ENCODE measurements at places on chromosomes 16 and 17.

DNA sequence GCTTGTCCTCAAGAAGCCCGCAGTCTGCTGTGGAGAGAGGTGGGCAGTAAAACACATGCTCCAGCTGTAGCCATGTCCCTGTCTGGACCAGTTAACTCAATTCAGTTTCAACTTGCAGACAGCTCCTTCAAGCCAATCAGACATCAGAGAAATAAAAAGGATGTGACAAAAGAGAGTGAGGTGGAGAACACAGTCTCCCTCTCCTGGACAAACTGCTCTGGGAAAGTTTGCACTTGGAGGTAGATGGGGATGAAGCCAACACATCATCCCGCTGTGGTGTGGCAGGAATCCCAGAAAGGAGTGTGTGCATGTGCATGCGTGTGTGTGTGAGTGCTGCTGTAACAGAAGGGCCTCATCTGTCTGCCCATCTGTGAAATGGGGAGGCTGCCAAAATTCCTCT is 358.6 kb upstream of the ASIC2 start:
- DNase-seq: peak; percentile 2

GRCh38 chr16:19664166-19664565 is 53.9 kb downstream of the KNOP1 start:
- no peak for DNase-seq

DNA sequence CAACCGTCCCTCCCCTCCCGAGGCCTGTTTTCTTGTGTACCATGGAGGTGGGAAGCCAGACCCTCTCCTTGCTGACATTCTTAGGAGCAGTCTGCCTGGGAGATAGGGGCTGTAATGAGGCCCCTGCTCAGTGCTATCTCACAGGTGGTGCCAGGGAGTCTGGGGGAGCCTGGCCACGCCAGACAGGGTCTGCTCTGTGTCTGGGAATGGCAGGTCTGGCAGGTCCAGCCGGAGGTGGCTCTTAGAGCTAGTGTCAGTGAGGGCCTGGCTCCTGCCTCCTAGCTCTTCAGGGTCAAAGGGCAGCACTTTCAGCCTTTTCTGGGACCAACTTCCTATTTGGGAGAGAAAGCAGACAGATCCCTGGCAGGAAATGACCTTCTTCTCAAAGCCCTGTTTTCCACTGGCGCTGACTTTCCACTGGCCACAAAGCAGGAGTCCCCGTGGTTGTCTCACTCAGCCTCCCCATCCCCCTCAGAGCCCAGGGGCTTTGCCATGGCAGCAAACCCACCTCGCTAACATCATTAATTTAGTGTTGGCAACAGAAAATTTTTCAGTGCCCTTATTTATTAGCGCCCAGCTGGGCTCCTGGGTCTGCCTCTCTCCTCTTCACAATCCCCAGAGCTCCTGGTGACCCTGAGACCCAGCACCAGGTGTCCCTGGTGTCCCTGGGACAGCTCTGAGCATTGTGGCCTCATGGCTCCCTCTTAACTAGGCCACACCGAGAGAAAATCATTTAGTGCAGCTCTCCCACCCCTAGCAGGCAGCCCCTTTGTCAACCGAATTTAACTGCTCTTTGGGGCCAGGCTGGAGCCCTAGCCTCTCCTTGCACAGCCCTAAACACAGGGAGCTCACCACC is 24.0 kb upstream of the DOK4 start:
- DNase-seq: no peak

DNA sequence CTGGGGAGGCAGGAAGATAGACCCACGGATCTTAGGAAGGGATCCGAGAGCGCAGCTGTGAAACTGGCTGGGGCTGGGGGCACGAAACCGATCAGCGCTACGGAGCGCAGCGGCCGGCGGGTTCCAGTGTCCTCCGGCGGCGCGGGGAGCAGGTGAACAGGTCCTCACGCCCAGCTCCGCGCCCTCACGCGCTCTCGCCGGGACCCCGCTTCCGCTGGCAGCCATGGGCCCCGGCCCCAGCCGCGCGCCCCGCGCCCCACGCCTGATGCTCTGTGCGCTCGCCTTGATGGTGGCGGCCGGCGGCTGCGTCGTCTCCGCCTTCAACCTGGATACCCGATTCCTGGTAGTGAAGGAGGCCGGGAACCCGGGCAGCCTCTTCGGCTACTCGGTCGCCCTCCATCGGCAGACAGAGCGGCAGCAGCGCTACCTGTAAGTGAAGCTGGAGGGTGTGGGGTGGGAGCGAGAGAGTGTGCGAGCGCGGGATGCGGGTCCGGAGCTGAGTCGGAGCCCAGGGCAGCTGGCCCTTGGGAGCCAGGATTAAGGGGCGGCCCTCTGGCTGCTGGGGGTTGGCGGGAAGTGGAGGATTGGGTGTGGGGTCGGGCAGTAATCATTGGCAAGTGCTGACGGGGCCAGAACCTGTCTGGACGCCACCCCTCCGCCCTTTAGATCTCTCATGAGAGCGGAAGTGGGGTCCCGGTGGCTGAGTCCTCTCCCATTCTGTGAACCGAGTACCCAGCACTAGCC is 479 bp downstream of the ITGA3 start:
- peak; percentile 69 for DNase-seq

DNA sequence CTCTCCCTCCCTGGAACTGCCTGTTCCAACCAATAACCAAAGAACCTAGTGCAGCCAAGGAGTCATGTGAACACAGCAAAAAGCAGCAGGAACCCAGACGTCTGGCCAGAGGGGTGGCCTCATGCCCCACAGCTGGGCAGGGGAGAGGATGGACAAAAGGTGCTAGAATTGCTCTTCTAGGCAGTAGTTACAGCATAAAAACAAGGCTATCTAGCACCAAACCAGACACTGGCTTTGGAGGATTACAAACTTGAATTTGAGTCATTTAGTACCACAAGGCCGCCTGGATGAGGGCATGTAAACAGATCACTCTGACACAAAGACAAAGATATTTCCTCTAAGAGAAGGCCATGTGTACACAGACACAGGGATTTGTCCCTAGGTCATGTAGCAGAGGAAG is 423.3 kb upstream of the MAF start:
- DNase-seq: peak; percentile 3

DNA sequence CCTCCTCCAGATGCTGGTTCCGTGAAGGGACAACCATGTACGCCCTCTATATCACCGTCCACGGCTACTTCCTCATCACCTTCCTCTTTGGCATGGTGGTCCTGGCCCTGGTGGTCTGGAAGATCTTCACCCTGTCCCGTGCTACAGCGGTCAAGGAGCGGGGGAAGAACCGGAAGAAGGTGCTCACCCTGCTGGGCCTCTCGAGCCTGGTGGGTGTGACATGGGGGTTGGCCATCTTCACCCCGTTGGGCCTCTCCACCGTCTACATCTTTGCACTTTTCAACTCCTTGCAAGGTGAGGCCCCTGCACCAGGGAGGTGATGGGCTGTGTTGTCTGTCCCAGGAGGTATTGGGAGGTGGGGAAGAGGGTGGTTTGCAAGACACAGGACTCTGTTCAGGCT is 9.0 kb upstream of the DRC7 start:
- no peak for DNase-seq

DNA sequence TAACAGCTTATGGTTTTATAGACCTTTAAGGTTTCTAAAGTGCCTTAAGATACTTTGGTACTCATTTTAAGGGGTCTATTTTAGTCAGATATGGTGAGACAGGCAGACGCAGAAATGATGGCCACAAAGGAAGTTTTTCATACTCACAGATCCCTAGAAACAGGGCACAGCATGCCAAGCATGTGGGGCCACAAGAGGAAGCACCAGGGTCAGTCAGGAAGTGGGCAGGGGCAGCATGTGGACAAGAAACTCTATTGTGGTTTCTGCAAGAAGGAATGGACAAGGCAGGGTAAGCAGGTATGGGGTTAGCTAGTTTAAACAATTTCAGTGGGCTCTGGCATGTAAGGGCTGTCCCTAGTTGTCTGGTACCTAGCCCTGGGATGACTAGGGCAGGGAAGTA is 8.5 kb downstream of the EFCAB3 start:
- no peak for DNase-seq

GRCh38 chr17:46733837-46734475 is 84.5 kb downstream of the WNT3 start:
- peak; percentile 69 for DNase-seq

DNA sequence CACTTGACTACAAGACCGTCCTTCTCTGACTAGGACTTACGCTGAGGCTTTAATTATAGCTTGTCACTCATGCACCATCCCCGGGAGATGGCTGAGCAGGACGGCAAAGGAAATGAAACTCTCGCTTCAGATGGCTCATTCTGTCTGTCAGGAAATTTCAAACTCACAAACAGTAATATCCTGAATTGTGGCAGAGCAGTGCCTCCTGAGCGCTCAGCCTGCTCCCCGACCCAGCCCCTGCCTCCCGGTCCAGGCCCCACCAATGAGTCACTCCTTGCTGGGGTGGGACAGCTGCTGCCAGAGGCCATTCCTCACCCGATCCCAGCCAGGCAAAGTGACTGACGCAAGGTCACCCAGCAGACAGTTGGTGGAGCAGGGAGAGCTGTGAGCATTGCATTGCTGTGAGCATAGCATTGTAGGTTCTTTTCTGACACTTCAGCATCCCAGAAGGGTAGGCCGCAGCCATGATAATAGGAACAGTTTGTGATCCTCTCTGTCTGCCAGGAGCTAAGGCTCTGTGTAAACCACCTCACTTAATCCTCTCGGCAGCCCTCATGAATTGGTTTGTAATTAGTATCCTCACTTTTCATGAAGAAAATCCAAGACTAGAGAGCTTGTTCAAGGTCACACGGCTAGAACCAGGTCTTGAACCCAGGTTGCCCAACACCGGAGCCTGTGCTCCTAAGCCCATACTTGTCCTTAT is 20.9 kb downstream of the CCDC182 start:
- no peak for DNase-seq

GRCh38 chr17:61570118-61570517 is 20.9 kb downstream of the NACA2 start:
- peak; percentile 13 for DNase-seq

- no peak for DNase-seq
Observed at GRCh38 chr16:8295513-8296237, 294.6 kb downstream of the TMEM114 start.

GRCh38 chr16:15951852-15952251 is 2.4 kb downstream of the ABCC1 start:
- no peak for DNase-seq

GRCh38 chr17:62064791-62065563 is at the start of gene MED13:
Gene MED13 (minus strand): TSS chr17:62065278. CDS start chr17:62065205, 73 bp downstream.
- peak; percentile 19 for DNase-seq

GRCh38 chr17:42337442-42337841 is 49.1 kb downstream of the STAT5A start:
- peak; percentile 81 for DNase-seq

GRCh38 chr17:79080761-79081290 is 6.2 kb downstream of the ENGASE start:
- DNase-seq: no peak

GRCh38 chr17:10033959-10034358 is 128.9 kb upstream of the RCVRN start:
- DNase-seq: no peak
